ENCODE measurements at places on chromosomes 13 and 19. TPM values are rescaled to one million over a fixed set of nuclear protein-coding genes. Genes with fewer than 3 reads are reported as not detected.

GRCh38 chr13:94711561-94712286 lies 621 bp downstream of the SOX21 start:
- peaks cover 60% of the 10 kb centered on the region for H3K27me3 ChIP-seq
- no peaks in the 10 kb centered on the region for H3K36me3 ChIP-seq
- no peak overlapping the region for H3K4me3 ChIP-seq
- peaks cover 40% of the 10 kb centered on the region for H3K4me1 ChIP-seq

- H3K27me3 ChIP-seq, result peaks cover 4% of the 10 kb centered on the region
- H3K4me3 ChIP-seq, result no peak overlapping the region
- H3K4me1 ChIP-seq, result peaks cover 18% of the 10 kb centered on the region
- no peaks in the 10 kb centered on the region for H3K36me3 ChIP-seq
- no peak for DNase-seq
Measured at GRCh38 chr13:25908366-25908765, 143.4 kb downstream of the SHISA2 start.

The NHLRC3 gene
- 38.8 TPM for total RNA-seq

The KIR3DL3 gene
- total RNA-seq, result not detected
